Neural progenitor cell (in vitro differentiated cells): ENCODE measurements at places on chromosomes 7 and 10. TPM values are rescaled to one million over a fixed set of nuclear protein-coding genes. Genes with fewer than 3 reads are reported as not detected.

GRCh38 chr10:125828311-125828710, 5.0 kb downstream of the BCCIP start:
- no peak for DNase-seq

GRCh38 chr10:125056161-125057132, 103.9 kb downstream of the CTBP2 start:
- peak; percentile 25 for DNase-seq

DNA sequence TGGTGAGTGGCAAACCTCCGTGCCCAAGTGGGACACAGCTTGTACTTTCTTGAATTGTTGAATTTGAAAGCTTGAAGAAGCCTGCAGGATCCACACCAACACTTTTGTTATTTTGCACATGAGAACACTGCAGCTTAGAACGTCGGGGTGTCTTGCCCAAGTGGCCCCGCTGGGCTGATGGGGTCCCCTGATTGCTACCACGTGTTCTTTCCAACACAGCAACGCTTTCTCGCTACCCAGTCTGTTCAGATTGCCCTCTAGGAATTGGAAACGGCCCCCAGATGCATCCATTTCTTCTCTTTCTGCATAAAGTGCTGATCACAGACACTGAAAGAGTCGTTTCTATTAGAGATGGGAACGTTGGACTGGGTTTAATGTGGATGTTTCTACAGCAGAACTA, 268.5 kb downstream of the ADARB2 start:
- DNase-seq, result no peak

- no peak for DNase-seq
These were observed 120.6 kb upstream of the TCERG1L start for GRCh38 chr10:131431978-131432690.

DNA sequence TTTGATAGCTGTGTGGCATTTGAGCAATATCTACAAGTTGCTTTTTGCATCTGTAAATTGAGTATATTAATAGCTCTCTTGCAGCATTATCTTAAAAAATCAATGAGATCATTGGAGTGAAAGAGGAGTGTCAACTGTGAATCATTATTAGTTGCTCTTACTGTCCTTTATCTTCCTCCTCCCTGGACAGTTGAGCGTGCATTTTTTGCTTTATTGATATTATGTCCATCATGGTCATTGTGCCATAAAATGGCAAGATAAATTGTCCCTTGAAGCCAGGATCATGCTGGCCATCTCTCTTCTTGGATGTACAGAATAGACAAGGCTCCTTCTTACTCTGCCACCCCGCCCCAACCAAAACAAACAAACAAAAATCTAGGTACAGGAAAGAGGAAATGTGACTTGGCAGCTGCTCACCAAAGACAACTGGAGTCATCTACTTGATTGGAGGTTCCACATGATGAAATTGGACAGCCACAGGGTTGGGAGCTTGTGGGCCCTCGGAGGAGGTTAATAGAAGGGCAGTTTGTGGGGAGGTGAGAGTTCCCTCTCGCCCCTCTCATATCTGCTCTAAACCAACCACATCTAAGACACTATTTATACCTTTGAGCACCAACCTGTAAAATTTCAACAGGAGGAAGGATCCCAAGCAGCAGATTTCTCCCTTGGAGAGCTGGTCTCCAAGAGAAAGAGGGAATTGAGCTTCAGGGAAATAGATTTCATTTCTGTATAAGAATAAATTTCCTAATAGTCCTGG, 252.7 kb downstream of the SKIDA1 start:
- DNase-seq, result no peak

PALS2 gene
- total RNA-seq, result 37.7 and 51.8 TPM in 2 replicates

TMEM229A gene
- total RNA-seq, result 0.06 TPM in 1 of 2 replicates, not detected in the other

CRPPA gene
- total RNA-seq, result 1.4 and 2.6 TPM in 2 replicates
